Stimulated activated CD8-positive, alpha-beta memory T cell treated with anti-CD3 and anti-CD28 coated beads, Interleukin-15, amount 100 ng/mL, for 4 hours (primary cell): ENCODE measurements at places on chromosomes 7 and 10.
A peak's percentile ranks its signal among the peaks of the same experiment; 100 is the strongest.

GRCh38 chr7:157502701-157503111, 165.9 kb downstream of the DNAJB6 start:
- DNase-seq: peak; percentile 4

- DNase-seq: no peak
These were observed 16.6 kb downstream of the RELN start for GRCh38 chr7:103972779-103973434.

DNA sequence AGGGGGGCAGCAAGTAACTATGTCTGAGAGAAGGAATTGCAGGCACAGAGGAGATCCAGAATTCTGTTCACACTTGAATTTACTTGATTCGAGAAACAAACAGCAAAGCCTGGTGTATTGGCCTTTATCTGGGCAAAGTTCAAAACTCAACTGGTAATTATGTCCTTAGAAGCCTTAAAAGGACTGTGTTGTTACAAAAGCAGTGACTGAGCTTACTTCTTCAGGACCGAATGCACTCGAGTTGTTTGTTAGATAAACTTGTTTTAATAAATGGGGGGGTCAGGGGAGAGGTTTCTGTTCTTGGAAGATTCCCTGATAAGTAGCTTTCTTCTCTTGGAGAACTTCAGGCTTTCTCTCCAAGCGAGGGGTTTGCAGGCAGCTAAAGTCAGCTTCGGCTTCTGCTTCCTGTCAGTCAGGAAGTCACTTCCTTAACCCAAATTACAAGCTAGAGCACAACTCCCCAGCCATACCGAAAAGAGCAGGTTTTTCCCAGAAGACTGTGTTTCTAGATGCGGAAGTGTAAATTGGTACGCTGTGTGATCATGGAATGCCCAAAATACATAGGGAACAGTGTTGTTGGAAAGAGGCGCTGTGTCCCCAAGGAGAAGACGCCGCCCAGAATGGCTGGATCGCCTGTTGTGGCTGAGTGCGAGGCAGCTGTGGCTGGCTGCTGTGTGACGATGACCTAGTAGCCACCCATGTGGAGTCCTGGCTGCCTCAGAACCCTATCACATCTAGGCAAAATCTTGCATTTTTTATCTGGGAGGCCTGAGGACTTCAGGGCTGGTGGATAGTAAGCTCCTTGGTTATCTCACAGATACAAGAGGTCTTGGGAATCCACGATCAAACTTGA, 110.4 kb downstream of the TCF7L2 start:
- DNase-seq: no peak

- DNase-seq: no peak
These were observed 15.7 kb upstream of the STN1 start for GRCh38 chr10:103933557-103934121.

- DNase-seq: no peak
These were observed 248.8 kb upstream of the FZD8 start for GRCh38 chr10:35890676-35891495.

DNA sequence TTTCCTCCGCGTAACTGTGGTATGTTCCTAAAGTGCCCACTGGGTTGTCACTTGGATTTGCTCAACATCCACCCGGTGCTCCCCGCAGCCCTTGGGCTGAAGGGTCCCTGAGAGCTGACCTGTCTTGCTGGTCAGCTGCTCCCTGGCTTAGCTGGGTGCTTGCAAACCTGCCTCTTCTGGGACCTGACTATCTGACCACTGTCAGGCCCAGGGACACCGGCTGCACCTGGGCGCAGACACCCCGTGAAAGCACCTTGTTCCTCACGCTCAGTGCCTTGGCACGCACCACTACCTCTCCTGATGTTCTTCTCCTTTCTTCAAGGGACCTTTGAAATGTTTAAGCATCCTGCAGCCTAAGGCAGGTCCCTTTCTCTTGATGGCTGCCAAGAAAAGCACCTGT, 26.6 kb upstream of the LARP4B start:
- no peak for DNase-seq

DNA sequence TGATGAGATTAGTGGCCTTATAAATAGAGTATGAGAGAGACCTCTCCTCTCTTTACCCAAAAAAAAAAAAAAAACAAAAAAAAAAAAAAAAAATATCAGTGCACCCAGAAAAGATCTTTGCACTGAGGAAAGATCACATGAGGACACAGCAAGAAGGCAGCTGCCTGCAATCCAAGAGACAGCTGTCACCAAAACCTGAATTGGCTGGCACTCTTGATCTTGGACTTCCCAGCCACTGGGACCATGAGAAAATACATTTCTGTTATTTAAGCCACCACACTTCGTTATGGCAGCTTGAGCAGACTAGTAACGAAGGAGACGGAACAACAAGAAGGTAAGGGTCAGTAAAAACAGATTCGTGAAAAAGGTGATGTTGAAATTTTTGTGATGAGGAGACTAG, 47.0 kb downstream of the TMEM106B start:
- no peak for DNase-seq

- no peak for DNase-seq
These were observed 6.5 kb downstream of the MNX1 start for GRCh38 chr7:157003756-157004520.

DNA sequence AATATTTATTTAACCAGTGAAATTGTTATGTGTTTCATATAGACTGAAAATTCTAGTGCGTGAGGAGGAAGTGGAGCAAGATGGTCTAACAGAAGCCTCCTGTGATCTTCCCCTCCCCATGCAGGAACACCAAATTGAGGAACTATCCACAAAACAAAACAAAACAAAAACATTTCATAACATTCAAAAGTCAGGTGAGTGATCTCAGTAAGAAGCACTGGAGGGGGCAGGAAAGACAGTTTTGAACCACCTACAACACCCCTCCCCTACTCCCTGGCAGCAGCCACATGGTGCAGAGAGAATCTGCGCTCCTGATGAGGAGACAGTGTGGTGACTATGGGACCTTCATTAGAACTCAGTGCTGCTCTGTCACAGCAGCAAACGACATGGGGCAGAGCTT, 221.9 kb upstream of the SEMA3C start:
- no peak for DNase-seq

GRCh38 chr7:112211348-112211907, 4.9 kb downstream of the ZNF277 start:
- no peak for DNase-seq

GRCh38 chr7:106375499-106375898, 90.7 kb upstream of the NAMPT start:
- DNase-seq: no peak

GRCh38 chr7:143413123-143413522, 4.5 kb upstream of the EPHA1 start:
- DNase-seq: no peak

GRCh38 chr10:49161411-49161997, 26.7 kb downstream of the TMEM273 start:
- no peak for DNase-seq

- no peak for DNase-seq
These were observed 9.9 kb downstream of the CRPPA start for GRCh38 chr7:16411391-16411790.

- no peak for DNase-seq
These were observed 237.5 kb upstream of the MKLN1 start for GRCh38 chr7:131090188-131090587.

DNA sequence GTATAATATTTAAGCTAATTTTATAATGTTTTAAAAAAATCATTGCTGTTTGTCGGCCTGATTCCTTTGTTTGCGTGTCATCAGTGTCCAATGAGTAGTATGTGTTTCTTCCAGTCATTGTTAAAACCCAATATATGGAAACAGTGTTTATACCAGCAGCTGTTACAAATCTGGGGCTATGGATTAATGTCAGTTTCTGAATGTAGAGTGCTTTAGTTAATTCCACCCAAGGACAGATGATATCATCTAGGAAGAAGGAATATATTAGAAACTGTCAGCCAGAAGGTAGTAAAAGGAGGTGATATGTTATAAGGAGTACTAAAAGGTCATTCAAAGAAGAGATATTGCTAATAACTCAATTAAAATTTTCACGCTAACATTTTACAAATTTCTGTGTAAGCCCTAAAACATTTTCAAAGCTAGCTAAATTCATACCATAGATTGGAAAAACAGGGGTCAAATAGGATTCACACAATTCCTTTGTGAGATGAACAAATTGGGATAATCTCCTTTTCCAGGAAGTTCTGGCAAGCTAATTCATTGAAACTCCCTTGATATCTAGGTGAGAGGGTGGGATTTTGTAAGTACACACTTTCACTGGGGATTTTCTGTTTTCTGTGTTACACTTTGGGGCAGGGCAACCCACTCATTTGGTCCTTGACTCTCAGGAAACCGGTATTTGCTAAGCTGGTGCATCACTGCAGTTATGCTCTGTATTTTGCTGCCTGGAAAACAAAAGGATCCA, 448.8 kb downstream of the LRMDA start:
- DNase-seq: no peak
